WTC11 (cell line): ENCODE measurements at places on chromosomes 13 and 19. TPM values are rescaled to one million over a fixed set of nuclear protein-coding genes. Genes with fewer than 3 reads are reported as not detected.

The POGLUT2 gene
- total RNA-seq = 17.2 to 21.8 TPM (median 20.8 TPM) in 3 replicates

DNA sequence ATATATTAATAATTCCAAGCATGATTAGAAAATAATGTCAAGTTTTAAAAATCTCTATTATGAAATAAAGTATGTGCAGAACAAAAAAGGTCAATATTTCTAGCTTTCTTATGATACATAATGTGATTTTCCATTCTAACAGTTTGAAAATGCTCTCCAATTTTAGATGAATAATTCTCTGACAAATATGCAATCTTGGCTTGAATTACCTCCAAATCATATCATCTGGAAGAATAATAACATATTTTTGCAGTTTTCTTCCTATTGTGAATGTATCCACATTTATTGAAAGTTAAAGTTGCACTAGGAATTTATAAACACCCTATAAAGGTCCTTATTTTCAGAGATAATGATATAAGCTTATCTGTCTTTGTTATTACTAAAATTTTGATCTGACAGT is 548.5 kb upstream of the SLC10A2 start:
- no peak for DNase-seq

- DNase-seq = no peak
Observed at GRCh38 chr13:90868321-90868920, 479.1 kb upstream of the MIR17HG start.

- no peak for DNase-seq
Observed at GRCh38 chr13:82797876-82798275, 1084.4 kb downstream of the SLITRK1 start.

DNA sequence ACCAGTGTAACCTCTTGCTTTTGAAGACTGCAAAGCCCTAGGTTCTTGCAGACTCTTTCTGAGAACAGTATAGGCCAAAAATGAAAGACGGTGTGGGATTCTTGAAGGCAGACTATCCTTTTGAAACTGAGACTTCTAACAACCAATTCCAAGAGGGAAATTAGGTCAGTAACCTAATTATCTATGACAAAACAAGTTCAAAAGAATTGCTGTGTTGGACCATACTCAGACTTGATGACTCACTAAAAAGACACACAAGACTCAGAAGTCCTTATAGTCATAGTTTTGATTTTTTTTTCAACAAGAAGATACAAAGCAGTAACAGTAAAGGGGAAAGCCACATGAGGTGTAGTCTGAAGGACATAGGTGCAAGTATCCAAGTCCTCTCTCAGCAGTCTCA is 624.0 kb upstream of the GPC6 start:
- DNase-seq = no peak

DNA sequence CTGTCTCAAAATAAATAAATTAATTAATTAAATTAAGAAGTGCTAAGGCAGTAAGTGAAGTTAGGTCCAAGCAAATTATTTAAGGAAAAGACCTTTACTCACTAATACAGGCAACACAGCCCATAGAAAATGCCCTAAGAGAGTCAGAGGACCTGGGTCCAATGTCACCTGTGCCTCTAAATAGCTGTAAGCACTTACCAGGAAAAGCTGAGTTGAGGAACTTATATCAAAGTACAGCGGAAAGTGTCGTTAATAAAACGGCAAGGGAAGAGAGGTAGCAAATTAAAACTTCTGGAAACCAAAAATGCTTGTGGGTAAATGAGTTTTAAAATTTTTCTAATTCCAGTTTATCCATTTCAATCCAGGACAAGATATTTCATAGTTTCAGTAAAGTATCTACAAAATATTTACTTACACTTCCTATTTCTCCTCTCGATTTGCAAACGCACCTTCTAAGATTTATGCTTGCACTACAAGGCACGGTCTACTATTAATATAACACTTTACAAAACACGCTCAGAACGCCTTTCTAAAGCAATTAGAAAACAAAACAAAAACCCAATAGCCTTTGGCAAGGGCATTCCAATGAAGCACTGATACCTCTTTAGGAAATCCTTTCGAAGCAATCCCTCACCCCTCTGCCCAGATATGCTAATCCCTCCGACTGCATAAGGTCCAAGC is 963 bp downstream of the VPS36 start:
- DNase-seq = no peak
